T-helper 17 cell (primary cell): ENCODE measurements at places on chromosomes 4 and X.

GRCh38 chr4:92047209-92047875 lies 256.4 kb upstream of the GRID2 start:
- no peak for DNase-seq

DNA sequence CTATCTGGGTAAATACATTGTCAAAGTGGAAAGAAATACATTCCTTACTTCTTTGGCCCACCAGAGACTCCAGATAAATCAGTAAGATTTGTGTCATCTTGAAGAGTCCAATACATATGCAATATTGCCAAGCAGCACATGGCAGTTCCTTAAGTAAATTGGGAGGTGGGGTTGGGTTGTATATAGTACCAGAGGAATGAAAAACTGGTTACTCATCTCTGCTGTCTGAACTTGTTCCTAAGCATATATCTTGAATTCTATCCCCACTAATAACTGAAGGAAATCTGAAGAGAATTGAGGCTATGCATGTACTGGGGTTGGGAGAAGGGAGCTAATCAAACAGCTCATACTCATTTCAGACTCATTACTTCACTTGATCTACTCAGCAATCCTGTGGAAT lies 14.8 kb downstream of the TCEAL8 start:
- DNase-seq: no peak

DNA sequence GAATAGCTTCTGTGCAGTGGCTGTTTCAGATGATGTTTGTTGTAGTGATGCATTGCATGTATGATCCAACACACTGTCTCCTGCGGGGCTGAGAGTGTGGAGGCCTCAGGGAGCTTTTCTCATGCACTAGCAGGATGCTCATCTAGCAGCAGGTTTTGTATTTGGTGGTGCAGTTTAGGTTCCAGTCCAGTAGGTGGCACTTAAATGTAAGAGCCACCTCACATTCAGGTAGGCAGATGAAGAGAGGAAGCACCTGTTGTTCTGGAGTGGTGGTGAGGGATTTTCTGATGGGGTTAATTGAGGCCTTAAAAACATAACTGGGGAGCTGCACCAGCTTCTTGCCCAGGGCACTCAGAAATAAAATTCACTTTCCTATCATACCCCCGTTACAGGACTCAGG lies 300.9 kb downstream of the SPIN4 start:
- no peak for DNase-seq

DNA sequence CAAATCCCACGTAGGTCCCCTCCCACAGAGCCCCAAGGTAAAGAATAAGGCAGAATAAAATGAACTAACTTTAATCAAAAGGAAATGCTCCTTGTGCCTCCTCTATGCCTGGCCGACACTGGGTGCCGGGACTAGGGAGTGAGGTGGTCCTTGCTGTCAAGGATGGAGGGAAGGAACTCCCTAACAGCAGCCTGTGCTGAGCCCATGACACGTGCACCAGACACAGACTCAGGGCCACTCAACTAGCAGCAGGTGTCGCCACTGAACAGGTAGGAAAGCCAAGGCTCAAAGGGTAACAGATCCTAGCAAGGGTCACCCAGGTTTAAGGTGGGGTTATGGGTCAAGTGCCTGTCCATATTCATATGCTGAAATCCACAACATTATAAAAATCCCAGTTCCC lies 29.2 kb downstream of the MSX1 start:
- no peak for DNase-seq

GRCh38 chr4:6019316-6020263 lies 1.4 kb upstream of the C4orf50 start:
- DNase-seq: no peak

GRCh38 chrX:100931218-100931924 lies 2.7 kb upstream of the XKRX start:
- no peak for DNase-seq

- DNase-seq: peak; percentile 95
Measured at GRCh38 chr4:189940178-189941004, at the start of gene FRG1. TSS of gene FRG1 (plus strand) at chr4:189940872. CDS start at chr4:189941010, 138 bp downstream.

DNA sequence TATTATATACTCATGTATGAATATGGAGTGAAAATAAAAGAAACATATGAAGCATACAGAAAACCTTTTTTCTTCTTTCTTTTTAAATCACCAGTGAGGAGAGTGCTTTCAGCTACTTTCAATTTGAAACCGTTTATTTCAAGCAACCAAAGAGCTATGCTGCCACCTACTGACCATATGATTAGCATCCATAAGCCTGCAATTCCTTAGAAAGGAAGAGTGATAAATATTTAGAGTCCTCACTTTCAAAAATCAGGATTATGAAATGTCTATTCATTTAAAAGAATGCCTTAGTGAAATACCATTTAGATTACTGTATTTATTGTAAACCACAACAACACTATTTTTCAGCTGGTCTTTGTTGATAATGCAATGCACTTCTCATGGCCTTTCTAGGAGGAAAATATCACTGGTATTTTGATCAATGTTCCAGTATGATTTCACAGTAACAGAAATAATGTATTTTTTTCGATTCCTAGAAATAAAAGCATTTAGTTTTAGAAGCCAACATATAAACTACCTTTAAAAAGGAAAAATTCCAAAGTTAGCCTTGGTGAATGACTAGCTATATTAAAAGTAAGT lies 667.6 kb downstream of the PCDH18 start:
- DNase-seq: no peak

DNA sequence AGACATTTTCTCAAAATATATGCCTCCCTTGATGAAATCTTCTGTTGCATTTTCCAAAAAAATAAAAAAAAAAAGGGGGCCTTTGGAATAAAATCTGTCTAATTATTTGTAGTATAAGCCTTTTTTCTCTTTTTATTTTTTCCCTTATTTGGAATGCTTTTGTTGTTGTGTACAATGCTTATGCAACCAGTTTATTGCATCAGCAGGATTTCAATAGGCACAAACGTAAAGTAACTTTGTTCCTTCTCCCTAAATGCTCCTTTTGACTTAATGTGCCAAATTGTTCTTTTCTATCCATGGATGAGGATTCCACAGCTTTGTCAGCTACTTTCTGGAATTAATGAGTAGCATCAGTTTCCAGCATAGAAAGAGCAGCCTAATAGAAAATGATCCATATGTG lies 59.6 kb upstream of the HPGD start:
- no peak for DNase-seq
